Left lung (tissue), 14 donors: ENCODE measurements at places on chromosomes 2 and 18. TPM values are rescaled to one million over a fixed set of nuclear protein-coding genes. Genes with fewer than 3 reads are reported as not detected.

GRCh38 chr2:128513961-128514283, 195.3 kb upstream of the HS6ST1 start:
- DNase-seq: no peak

POTEC gene
- not detected for total RNA-seq

NTSR2 gene
- not detected for total RNA-seq

CBLN2 gene
- total RNA-seq: not detected

DNA sequence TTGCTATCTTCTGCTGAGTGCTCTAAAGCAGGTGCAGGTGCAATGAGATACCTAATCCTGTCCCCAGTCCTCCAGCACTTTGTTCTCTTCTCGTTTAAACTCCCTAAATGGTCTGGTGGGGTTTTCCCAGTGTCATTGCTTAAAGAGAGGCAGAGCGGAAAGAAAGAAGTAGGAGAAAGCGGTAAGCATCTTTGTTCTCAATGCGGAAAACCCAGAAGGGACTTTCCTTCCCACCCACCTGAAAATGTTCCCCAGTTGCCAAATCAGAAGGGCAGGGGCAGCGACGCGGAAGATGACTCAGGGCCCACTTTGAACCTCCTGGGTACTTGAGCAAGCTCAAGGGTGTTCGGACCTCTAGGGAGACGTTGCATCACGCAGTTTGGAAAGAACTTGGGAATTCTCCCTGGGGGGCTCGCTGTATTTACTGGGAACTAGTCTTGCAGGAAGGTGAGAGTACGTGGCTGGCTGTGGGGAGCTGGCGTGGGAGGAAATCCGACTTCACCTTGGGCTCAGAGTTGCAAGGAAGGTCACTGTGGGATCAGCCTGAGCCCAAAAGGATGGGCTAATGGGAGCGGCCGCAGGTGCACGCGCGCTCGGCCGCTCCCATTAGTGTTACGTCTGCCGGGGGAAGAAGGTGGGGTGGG, 589 bp upstream of the SGPP2 start:
- DNase-seq: no peak

DNA sequence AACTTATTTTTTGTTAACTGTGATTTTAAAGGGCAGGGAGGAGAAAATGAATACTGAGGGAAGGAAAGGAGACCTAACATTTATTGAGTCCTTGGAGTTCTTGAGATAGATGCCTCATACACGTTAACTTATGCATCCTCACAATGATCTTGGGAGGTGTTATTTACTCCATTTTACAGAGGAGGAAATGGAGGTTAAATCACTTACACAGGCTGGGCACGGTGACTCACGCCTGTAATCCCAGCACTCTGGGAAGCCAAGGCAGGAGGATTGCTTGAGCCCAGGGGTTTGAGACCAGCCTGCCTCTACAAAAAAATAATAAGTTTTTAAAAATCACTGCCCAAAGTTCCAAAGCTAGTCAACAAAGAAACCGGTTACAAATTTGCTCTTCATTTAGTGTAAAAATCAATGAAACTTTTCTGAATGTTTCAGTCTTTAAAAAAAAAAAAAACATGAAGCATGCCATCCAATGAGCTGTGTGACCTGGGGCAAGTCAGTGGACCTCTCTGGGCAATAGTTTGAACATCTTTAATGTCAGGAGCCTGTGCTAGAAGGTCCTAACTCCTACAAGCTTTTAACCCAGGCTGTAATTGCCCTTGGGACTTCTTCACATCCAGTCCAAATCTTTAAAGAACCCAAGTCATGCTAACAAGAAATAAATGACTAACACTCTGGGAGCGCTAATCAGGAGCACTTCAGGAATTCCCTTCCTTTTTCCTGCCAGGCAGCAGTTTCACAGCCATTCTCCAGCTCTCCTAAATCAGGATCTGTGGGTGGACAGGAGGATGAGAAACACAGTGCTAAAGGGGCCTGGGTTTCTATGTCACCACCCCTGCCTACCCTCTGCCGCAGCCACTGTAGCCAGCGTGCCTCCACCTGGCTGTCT, 176.4 kb downstream of the TMEM247 start:
- no peak for DNase-seq

- DNase-seq: no peak
Measured at GRCh38 chr2:207558079-207558491, 28.3 kb downstream of the CREB1 start.

HK2 gene
- total RNA-seq: 47.4 TPM

TCF4 gene
- 99.1 TPM for total RNA-seq

DNA sequence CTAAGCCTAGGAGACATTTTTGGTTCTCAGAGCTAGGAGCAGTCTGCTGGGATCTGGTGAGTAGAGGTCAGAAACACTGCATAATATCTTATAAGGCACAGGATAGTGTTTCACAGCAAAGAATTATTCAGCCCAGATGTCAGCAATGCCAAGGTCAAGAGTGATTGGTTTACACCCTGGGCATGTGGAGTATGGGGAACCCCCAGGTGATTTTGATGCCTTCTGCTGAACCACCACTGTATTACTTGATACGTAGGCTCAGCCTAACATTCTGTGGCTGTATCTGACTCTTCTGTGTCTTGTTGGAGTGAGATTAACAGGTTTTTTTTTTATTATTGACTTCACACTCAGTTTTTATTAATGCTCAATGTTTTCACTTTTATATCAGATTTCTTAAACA, 6.0 kb downstream of the DDX18 start:
- DNase-seq: no peak

GRCh38 chr2:219991116-219991515, 363.7 kb downstream of the SLC4A3 start:
- DNase-seq: no peak

GRCh38 chr2:138829326-138829919, 49.2 kb upstream of the NXPH2 start:
- DNase-seq: no peak

MCEE gene
- 15.6 TPM for total RNA-seq

DNA sequence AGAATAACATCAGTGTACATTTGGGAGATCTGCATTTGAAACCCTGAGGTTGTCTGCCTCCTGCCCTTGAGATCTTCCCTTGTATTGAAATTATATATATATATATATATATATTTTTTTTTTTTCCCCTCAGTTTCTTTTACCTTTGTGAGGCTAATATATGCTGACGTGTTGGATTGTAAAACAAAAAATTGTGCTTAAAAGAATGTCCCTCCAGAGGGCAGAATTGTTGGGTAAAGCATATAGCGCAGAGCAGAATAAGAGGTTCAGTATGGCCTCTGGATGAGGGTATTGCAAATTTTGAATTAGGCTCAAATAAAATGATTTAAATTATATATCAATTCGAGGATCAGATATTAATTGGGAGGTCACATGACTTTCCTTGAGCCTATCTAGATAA, 12.4 kb downstream of the NABP1 start:
- no peak for DNase-seq

CFAP65 gene
- 4.3 TPM for total RNA-seq

FAM110C gene
- 5.5 TPM for total RNA-seq

SOWAHC gene
- total RNA-seq: 11.2 TPM

DNA sequence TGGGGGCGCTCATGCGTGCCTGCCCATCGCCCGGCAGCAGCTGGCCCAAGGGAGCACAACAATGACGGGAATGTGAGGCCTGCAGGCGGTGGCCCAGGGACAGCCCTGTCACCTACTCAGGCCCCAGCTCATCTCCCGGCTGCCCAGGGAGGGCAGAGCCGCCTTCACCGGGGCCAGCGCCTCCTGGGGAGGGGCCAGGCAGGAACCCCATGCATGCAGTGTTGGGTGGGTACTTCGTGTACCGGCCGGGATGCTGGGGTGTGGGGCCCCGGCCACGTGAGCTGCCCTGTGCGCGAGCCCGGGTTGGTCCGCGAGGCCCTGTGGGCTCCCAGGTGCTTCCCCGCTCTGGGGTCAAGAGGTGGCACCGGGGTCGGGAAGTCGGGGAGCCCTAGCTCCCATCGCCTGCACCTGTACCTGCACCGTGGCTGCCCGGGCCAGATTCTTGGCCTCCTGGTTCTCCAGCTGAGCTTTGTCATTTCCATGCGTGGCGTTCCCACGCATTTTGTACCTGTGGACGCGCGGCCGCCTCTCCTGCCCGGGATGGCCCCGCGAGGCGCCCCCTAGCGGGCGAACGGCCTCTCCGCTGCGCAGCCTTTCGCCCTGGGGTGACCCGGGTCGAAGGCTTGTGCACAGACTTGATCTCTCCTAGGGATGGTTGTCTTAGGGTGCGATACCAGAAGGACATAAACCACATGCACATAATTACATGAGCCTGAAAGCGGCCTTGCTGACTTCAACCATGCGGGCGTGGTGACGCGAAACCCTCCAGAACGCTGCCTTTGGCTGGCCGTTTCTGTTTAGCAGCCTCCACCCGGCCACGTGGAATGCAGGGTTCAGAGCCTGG, 950 bp downstream of the KLHL30 start:
- DNase-seq: no peak

- DNase-seq: no peak
Measured at GRCh38 chr2:105580870-105581554, 163.7 kb upstream of the NCK2 start.

DNA sequence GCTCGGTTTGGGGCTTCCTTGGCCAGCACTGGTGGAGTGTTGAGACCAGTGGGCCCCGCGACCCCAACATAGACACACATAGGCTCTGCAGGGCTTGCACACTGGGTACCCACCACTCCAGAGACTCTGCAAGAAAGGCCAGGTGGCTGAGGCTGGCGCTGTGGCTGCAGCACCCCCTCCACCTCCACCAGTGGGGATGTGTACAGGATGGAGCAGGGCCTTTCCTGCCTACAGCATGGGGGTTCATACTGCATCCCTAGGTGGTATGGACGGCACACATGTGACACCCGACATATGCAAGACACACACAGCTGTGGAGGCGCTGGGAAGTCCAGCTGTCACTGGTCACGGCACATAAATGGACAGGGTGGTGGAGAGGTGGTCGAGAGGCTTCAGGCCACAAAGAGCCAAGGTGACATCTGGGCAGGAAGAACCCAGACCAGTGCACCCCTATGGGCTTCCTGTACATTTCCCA, 1.3 kb downstream of the RNPEPL1 start:
- no peak for DNase-seq

STRADB gene
- total RNA-seq: 16.0 TPM

- DNase-seq: no peak
Measured at GRCh38 chr18:11121443-11121849, 27.9 kb downstream of the PIEZO2 start.

ASAP2 gene
- 21.1 TPM for total RNA-seq

- no peak for DNase-seq
Measured at GRCh38 chr2:198525211-198525969, 721.0 kb downstream of the PLCL1 start.

CMPK2 gene
- 9.3 TPM for total RNA-seq

GRCh38 chr18:37628470-37629220, 63.0 kb upstream of the CELF4 start:
- no peak for DNase-seq

GRCh38 chr2:241860184-241861078, 1.7 kb upstream of the PDCD1 start:
- no peak for DNase-seq

- DNase-seq: no peak
Measured at GRCh38 chr2:74910245-74910644, 48.2 kb upstream of the POLE4 start.

DNA sequence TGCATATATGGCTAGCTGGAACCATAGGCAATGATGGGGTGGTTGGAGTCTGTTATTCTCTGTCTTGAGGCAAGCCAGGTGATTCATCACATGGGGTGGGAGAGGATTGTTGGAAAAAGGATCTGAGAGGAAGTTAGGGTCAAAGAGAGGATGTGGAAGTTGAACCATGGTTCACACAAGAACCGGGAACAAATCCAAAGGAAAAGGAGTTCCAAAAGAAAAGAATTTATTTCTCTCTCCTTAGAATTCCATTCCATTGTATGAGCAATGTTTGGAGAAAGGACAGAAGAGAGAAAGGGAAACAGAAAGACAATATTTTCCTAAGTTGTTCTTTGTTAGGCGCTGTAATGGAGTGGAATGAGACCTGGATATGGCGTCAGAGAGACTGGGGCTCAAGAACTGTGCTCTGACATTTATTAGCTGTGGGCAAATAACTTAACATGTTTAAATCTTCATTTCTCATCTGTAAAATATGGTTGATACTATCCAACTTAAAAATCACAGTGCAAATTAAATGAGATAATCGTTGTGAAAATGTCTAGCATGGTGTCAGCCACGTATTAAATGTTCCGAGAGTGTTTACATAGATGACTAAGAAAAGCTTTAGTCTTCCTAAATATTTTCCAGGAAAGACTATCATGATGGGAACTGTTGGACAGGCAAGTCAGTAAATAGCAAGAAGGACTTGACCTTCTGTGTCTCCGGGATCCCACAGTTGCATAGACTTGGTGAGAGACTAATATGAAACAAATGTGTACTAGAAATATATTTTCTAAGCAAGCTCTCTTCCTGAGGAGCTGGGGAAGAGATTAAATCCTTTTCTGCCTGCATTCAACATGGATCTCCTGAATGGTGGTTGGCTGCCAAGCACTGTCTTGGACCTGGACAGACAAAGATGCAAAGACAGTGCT, 71.4 kb downstream of the TRIB2 start:
- no peak for DNase-seq

ACVR2A gene
- 17.8 TPM for total RNA-seq

ZAP70 gene
- total RNA-seq: 8.3 TPM

REG1A gene
- not detected for total RNA-seq

GRCh38 chr2:75592030-75592429, 31.3 kb upstream of the EVA1A start:
- DNase-seq: no peak

DNA sequence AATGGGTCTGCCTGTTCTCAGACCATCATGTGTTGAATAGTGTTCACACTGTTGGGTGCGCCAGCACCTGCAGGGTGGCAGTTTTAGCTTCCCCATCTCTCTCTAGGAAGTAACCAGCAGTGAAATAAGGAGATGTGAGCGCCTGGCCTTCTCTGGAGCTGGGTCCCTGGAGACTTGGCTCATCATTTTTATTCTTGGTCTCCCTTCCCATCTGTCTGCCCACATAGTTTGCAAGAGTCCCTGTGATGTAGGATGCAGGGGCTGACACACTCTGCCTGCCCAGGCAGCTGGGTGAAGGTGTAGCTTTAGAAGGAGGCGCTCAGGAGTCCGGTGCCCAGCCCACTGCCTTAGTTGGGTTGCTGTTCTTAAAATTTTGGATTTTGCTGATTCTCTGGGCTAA, 172.2 kb downstream of the LDLRAD4 start:
- no peak for DNase-seq

MC4R gene
- total RNA-seq: 0.17 TPM

NCKAP5 gene
- 4.0 TPM for total RNA-seq

DNA sequence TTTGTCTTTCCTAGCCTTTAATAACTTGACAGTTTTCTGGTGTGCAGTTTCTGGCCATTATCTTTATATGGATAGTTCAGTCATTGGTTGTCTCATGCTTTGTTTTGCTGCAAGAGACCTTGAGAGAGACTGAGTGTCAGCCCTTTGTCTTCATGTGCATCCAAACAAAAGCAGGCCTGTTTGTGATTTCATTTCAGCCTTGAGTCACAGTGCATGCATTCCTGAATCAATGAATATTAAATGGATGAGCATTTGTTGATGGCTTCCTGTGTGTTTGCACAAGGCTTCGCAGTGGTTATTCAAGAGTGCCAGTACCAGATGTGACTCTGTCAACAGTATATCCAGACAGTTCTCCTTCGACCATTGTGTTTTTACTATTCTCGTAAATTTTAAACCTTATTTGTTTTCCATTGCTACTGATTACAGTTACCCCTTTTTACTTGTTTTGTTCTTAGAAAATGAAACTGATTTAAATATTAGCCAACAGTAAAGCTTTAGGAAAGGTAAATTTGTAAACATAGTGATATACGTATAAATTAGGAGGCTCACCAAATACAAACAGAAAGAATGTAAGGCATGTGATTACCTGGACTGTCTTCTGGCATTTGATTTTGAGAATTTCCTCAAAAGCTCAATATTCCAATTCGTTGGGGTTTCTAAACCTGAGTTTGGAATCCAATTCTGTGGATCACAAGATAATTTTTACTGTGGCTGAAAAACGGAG, 319.8 kb downstream of the CTNNA2 start:
- no peak for DNase-seq
